AG09319 (cell line): ENCODE measurements at places on chromosomes 11 and 22.

DNA sequence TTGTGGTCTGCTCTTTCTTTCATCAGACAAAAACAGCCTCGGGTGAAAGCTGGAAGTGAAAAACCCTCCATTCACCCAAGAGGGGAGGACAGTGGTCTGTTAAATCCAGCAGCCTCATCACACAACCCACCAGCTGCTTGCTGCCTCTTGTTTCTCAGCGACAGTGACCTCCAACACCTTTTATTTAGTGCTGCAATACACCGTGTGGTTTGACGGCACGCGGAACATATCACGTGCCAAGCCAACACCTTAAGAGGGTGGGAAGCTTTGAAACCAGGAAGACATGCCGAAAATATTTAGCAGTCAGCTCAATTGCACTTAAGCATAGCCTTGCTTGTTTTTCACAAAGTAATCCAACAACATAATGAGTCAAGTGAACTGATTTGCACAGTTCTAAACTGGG lies 39.8 kb upstream of the POGLUT3 start:
- no peak for DNase-seq

DNA sequence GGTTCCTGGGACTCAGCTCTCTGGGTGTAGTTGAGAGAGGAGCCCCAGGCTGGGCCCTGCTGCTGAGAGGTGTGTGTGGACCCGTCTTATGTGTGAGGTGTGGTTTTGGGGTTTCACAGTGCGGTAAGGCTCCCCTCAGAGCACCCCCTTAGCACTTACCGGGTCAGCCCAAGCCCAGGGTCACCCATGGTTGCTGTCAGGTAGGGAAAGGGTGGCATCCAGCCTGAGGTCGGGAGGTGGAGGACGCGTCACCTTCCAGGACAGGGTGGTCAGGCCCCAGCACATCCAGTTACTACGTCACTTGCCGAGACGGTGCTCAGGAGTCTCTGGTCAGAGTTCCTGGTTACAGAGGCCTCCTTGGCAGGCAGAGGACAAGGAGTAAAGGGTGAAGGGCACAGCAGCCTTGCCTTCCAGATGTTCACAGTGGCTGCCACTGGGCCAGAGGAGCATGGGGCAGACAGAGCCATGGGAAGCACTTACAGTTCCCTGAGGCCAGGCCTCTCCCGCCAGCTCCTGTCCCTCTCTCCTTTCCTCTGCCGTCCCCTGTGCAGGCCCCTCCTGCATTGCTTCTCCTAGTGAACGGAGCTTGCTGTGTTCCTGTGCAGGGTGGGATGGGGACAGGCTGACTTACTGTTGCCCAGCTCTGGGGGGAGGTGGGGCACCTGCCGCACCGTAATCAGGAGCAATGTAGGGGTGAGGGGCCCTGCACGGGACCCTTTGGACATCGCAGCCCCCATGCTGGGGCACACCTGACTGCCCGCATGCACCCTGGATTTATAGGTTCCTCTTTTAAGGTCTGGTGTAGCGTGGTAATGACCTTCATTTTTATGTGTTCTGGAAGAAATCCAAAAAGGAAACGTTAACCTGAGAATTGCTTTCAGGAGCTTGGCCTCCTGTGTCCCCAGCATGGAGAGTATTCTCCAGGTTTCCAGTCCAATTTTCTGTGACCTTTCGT lies 285.9 kb downstream of the TBC1D22A start:
- DNase-seq = no peak

DNA sequence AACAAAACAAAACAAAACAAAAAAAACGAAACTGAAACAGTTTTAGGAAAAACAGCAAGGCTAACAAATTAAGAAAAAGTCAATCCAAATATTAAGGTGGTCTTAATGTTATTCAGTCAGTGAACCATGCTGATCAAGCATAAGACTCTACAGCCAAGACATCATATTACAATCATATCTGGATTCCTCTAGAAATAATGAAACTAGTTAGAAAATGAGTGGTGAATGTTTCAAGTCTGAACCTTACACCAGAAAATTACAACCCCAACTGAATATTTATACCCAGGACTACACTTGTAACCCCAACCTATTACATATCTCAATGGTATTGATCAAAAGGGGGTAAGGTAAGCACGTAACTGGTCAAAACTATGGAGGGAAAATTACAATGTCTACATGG lies 48.8 kb downstream of the ACAT1 start:
- no peak for DNase-seq

- no peak for DNase-seq
Measured at GRCh38 chr11:132643239-132643638, 889.1 kb downstream of the OPCML start.

GRCh38 chr11:55719608-55720160 lies 53.6 kb upstream of the OR5D13 start:
- DNase-seq = no peak

DNA sequence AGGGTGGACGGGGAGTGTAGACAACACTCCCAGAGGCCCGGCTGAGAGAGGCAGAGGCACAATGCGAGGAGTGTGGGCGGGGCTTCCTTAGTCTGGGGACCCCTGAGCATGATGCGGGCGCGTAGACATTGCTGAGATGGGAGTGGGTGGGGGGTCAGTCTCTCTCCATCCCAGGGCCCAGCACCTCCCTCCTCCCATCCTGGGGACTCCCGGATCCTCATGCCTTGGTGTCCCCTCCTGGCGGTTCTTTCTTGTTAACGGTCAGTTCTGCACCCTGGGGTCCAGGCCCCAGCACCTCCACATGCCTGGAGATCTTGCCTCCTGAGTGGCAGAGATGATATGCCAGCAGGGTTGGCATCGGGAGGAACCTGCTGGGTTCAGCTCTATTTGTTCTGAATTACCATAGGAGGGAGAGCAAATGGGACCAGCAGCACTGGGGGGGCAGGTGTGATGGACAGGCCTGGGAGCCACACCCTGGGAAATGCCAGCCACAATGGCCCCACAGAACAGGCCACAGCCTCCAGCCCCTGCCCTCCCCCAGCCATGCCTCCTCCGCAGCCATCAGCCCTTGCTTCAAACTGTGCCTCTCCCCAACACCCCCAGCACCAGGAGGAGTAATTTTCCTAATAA lies 55.7 kb downstream of the RTL6 start:
- DNase-seq = no peak

- no peak for DNase-seq
Measured at GRCh38 chr11:66454247-66454646, 12.5 kb upstream of the PELI3 start.

GRCh38 chr11:14249121-14249963 lies 109.6 kb downstream of the RRAS2 start:
- peak; percentile 36 for DNase-seq

GRCh38 chr11:3198815-3199214 lies 19.8 kb downstream of the MRGPRG start:
- no peak for DNase-seq

DNA sequence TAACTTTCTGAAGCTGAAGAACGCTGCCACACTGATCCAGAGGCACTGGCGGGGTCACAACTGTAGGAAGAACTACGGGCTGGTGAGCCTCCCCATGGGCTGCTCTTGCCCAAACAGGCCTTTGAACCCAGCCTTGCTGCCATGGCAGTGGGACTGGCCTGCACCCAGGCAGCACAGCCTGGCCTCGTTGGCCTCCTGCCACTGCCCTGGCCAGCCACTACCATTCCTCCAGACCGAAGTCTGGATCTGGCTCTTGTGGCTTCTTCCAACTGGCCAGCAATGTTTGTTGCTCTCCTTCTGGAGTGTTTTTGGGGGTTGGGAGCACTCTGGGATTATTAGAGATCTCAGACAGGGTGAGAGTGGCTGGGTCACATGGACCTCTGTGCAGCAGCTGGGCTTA lies 51.0 kb downstream of the MYO7A start:
- no peak for DNase-seq

DNA sequence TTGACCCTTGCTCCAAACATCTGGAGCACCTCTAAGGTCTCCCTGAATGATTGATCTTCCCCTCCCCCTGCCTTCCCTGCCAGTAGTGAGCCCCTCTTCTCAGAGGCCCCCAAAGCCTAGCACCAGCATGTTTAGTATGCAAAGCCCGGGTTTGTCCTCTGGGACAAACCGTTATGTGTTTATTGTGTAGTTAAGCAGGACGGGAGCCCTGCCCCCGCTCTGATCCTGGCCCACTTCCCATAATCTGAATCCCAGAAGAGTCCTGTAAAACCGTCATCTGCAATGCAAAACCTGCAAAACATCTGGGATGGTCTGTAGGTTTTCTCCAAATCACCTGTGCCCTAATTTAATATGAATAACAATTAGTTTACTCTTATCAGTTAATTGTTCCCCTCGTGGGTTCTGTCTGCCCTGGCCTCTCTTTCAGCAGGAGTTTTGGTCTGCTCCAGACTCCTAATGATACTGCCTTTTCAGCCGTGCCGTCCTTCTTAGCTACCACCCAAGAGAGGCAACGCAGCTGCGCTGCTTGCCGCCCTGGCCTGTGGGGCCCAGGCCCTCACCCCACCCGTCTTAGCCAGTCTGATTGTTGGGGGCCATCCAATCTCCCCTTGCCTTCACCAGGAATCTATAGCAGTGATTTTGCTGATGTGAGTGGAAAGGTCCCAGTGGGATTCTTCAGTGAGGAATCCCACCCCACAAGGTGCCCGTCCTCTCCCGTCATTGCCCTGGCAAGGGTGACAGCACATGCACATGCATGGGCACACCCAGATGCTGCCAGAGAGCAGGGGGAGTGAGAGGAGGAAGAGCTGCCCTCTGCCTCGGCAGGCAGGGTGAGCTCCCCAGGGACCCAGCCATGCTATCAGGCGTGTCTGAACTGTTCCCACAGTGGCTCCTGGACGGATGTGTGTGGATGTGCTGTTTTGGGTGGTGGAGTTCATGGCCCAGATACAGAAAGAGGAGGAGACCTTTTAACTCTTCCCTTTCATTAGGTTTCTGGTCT lies 3.0 kb upstream of the B3GAT1 start:
- no peak for DNase-seq

DNA sequence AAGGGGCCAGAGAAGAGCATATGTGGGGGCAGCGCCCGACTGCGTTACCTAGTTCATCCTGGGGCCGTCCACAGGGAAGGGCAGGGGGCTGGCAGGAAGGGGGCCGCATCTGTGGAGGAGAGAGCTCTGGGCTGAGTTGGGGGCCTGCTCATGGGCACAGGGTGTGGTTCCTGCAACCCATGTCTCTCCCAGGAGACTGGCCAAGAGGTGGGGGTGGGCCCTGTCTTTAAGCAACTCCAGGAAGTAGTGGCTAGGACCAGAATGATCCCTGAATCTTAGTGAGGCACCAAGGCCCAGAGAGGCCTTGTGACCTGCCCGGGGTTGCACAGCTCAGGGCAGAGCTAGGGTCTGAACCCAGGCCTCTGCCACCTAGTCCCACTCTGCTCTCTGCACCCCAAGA lies 21.9 kb downstream of the CSNK1E start:
- no peak for DNase-seq

GRCh38 chr22:49064836-49065235 lies 762.8 kb downstream of the BRD1 start:
- no peak for DNase-seq

DNA sequence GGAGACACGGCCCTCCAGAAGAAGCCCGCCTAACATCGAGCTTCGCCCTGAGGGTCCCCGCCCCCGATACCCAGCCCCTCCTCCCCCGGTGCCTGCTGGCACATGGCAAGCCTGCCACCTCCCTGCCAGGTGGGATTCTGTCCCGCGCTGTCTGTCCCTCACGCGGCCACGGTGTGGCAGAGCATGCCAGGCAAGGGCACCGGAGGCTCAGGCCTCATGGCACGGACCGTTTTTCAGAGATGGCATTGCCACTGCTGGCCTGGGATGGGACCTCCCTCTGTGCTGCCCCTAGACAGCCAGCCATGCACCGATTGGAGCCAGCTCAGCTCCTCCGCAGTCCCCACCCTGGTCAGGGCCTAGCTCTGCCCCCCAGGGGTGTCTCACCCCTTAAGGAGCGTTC lies 19.4 kb downstream of the MRPL23 start:
- no peak for DNase-seq

DNA sequence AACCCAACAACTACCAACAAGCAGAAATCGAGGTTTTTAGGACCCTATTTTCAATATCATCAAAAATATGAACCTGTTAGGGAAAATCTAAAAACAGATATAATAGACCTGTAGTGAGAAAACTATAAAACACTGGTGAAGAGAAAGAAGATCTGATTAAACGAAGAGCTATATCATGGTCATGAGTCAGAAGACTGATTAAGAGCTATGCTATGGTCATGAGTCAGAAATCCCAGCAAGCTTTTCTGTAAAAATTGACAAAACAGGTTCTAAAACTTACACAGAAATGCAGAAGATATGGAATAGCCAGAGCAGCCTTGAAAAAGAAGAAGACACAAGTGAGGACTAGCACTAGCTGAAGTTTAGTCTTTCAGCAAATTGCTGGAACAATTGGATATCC lies 345.0 kb downstream of the TBC1D22A start:
- DNase-seq = peak; percentile 14
